ENCODE measurements at places on chromosomes 16 and 17. TPM values are rescaled to one million over a fixed set of nuclear protein-coding genes. Genes with fewer than 3 reads are reported as not detected.

- H3K4me3 ChIP-seq = no peak overlapping the region
- H3K27ac ChIP-seq = no peak overlapping the region
- peaks cover 13% of the 10 kb centered on the region for H3K4me1 ChIP-seq
- no peaks in the 10 kb centered on the region for H3K27me3 ChIP-seq
These were observed 10.8 kb downstream of the CASKIN2 start for GRCh38 chr17:75504347-75505151.

DNA sequence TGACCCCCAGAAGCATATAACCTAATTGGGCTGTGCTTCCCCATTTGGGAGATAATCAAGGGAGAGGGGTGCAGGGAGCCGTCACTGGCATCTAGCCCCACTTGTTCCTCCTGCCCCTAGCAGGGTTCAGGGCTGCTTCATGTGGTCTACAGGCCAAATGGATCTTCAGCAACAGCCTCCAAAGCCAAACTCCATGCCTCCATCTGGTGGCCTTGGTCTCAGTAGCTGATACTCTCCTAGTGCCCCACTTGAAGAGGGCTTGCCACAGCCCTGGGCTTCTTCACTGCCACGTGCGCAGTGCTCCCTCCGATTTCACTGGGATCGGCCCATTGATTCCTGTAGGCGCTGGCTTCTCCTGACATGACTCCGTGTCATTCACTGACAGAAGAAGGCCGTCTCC lies 24.6 kb downstream of the LYRM9 start:
- H3K27ac ChIP-seq = no peak overlapping the region
- H3K36me3 ChIP-seq = no peaks in the 10 kb centered on the region
- no peak for DNase-seq

GRCh38 chr16:88292007-88292970 lies 90.5 kb upstream of the ZNF469 start:
- H3K27me3 ChIP-seq = no peaks in the 10 kb centered on the region
- peaks cover 17% of the 10 kb centered on the region for H3K4me1 ChIP-seq
- no peaks in the 10 kb centered on the region for H3K36me3 ChIP-seq
- no peak overlapping the region for H3K27ac ChIP-seq
- peak; percentile 51 for DNase-seq

GRCh38 chr16:68263559-68264127 lies 683 bp upstream of the SLC7A6 start:
- H3K4me1 ChIP-seq = peaks cover 37% of the 10 kb centered on the region
- DNase-seq = no peak
- peaks cover 3% of the 10 kb centered on the region for H3K36me3 ChIP-seq
- peak overlapping the region; percentile 100 for H3K27ac ChIP-seq
- no peaks in the 10 kb centered on the region for H3K27me3 ChIP-seq

DNA sequence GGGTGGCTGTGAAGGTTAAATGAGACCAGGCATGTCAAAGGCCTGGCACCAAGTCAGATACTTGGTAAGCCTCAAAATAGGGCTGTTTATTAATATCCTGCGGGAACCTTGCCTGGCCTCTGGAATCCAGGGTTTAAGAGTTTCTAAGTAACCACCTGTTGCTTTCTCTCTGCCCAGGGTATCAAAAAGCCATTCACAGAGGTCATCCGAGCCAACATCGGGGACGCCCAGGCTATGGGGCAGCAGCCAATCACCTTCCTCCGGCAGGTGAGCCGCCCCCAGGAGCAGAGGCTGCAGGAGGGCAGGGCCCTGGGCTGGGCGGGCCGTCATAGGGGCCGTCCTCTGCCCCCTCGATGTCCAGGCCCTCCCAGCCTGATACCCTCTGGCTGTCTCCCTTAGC lies 13.3 kb downstream of the GPT2 start:
- H3K36me3 ChIP-seq = peaks cover 13% of the 10 kb centered on the region
- peaks cover 18% of the 10 kb centered on the region for H3K4me1 ChIP-seq
- H3K27me3 ChIP-seq = no peaks in the 10 kb centered on the region
- H3K4me3 ChIP-seq = no peak overlapping the region
- no peak overlapping the region for H3K27ac ChIP-seq

DNA sequence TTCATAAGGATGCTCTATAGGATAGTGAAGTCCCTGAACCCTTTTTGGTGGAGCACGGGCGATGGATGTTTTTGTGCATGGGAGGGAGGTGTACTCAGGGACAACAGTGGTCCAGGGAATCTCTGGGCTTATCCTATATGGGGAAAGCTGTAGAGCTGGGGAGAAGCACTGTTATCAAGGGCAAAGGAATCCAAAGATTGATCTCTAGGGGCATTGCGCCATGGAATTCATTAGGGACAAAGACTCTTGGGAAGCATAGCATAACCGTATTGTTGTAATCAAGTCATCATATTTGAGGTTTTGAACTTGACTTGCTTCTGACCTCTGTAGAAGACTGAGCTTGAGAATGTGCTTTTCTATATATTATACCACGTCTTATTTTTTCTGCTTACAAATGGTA lies 172.9 kb upstream of the ZFHX3 start:
- H3K27ac ChIP-seq = no peak overlapping the region
- no peak overlapping the region for H3K4me3 ChIP-seq
- no peaks in the 10 kb centered on the region for H3K36me3 ChIP-seq
- no peak for DNase-seq
- H3K4me1 ChIP-seq = no peaks in the 10 kb centered on the region
- H3K27me3 ChIP-seq = no peaks in the 10 kb centered on the region

DNA sequence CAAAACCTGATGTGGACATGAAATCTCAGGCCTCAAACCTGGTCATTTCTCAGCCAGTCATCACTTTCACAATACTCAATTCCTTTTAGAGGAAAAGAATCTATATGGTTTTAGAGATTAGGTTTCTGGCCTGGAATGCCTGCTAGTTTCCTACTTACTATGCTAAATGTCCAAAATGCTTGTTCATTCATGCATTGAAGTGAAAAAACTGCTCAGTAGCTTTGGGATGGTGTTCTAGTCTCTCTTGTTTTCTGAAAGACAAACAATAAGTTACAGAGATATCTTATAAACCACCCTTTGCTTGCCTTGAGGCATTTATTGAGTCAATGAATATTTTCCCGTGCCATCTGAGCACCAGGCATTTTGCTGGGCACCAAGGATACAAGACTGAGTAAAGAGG lies 1146.5 kb upstream of the GOT2 start:
- peaks cover 2% of the 10 kb centered on the region for H3K27me3 ChIP-seq
- H3K4me3 ChIP-seq = no peak overlapping the region
- no peaks in the 10 kb centered on the region for H3K36me3 ChIP-seq
- peaks cover 3% of the 10 kb centered on the region for H3K4me1 ChIP-seq

DNA sequence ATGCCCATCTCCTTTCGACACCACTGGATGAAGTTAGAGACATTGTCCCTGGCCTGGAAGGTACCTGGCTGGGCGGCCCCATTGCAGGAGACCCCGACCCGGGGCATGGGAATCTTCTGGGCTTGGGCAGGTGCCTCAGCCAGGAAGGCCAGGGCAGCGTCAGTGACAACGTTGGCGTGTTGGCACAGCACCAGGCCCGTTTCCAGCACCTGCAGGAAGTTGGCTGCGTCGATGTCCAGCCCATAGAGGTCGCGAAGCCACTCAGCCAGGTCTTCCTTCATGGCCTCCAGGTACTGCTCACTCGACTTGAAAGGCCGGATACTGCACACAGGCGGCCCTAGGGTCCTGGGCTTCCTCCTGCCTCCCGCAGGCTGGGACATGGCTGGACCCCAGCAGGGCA lies 568 bp downstream of the GAS2L2 start:
- no peak overlapping the region for H3K4me3 ChIP-seq
- H3K36me3 ChIP-seq = no peaks in the 10 kb centered on the region
- H3K4me1 ChIP-seq = peaks cover 21% of the 10 kb centered on the region

DNA sequence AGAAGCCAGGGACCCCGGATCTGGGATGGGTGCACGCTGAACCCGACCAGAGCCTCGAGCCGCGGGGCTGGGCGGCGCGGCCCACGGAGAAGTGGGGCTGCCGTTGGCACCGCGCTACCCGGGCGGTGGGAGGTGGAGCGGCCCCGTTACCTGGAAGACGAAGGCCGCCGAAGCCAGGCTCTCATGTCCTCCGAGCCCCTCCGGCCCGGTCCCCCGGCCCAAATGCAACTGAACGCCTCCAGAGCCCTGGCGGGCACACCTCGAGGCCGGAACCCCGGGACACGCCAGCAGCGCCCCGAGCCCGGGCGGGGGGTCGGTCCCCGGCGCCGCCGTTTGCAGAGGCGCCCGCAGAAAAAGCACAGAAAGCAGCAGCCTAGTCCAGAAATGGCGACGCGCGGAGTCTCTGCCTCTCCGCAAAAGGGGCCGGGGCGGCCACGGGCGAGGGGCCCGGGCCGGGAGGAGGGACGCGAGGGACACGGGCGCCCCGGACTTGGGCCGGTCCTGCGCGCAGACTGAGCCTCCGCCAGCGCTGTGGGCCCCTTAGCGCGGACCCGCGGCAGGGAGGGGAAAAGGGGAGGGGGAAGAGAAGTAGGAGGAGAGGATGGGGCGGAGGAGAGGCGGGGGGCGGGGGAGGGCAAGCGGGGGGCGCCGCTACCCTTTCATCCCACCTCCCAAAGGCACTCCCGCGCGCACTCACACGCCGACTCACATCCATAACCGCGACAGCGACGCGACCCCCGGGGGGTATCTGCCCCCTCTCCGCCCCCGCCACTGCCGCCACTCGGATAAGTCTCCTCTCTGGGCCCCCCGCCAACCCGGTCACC lies 1.4 kb downstream of the AXIN2 start:
- H3K4me1 ChIP-seq = peaks cover 21% of the 10 kb centered on the region
- H3K27ac ChIP-seq = no peak overlapping the region
- DNase-seq = peak; percentile 87
- no peaks in the 10 kb centered on the region for H3K27me3 ChIP-seq

DNA sequence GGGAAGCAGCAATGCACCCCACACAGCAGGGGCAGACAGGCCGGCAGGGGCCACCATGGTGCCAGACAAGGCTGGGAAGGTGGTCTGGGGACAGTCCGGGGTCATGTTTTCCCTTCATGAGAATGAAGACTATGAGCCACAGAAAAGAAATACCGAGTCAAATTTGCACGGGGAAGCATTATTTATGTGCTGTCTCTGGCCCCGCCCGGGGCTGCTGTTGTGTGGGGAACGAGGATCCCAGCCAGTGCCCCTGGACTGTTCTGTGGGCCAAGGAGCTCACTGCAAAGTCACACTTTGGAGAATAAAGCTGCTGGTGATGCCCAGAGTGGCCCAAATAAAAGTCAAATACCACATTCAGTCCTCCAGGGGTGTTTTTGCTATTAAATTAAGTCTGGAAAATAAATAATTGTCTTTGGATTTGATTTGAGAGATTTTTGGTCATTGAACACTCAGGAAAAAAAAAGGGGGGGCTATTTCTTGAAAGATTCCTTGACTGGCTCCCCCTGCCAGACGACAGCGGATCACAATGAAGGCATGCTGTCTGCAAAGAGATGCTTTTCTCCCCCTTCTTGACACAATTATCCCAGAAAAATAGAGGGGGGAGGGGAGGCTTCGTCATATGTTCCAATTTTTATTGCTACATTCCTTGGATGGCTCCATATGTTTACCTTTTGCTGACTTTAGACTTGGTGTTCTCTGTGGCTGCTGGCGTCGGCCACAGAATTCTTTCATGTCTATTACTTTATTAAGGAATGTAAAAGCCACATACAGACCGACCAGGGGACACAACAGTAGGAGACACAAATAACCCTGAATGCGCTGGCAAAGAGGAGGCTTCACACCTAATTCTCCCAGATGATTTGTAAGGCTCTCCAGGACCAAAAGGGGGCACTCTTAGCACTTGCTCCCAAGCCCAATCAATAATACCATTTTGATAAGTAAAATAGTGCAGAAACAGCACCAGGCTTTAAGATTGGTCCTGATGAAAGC lies 27.1 kb upstream of the ANKFN1 start:
- H3K36me3 ChIP-seq = no peaks in the 10 kb centered on the region
- DNase-seq = no peak
- H3K27me3 ChIP-seq = peaks cover 4% of the 10 kb centered on the region
- peaks cover 22% of the 10 kb centered on the region for H3K4me1 ChIP-seq
- no peak overlapping the region for H3K4me3 ChIP-seq

- H3K27me3 ChIP-seq = no peaks in the 10 kb centered on the region
- H3K4me1 ChIP-seq = peaks cover 7% of the 10 kb centered on the region
- no peak for DNase-seq
- H3K4me3 ChIP-seq = no peak overlapping the region
These were observed 23.1 kb downstream of the STAT5A start for GRCh38 chr17:42311240-42312034.

DNA sequence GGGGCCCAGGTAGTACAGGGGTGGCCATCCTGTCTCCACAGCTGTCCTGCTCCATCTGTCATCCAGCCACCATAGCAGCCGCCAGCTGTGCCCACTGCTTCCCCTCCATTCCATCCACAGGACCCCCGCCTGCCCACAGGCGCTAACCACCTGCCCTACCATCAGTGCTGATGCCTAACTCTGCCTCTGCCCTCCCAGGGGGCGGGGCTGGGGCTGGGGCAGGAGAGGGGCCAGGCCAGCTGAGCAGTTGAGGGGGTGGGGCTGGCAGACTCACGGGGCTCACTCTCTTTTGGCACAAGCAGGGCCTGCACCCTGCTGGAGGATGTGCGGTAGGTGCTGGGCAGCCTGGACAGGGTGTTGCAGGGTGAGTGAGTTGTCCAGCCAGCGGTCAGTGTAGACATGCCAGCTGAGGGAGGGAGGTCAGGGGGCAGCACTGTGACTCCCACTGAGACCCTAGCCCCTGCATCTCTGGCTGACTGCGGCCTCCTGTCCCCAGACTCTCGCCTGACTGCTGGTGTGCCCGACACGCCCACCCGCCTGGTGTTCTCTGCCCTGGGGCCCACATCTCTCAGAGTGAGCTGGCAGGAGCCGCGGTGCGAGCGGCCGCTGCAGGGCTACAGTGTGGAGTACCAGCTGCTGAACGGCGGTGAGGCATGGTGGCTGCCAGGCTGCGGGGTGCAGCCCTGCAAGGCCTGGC lies 9.6 kb downstream of the GALK1 start:
- no peak overlapping the region for H3K27ac ChIP-seq
- no peaks in the 10 kb centered on the region for H3K27me3 ChIP-seq
- peaks cover 6% of the 10 kb centered on the region for H3K4me1 ChIP-seq
- no peaks in the 10 kb centered on the region for H3K36me3 ChIP-seq
- H3K4me3 ChIP-seq = no peak overlapping the region

GRCh38 chr17:40617678-40618240 lies 29.9 kb downstream of the SMARCE1 start:
- peaks cover 1% of the 10 kb centered on the region for H3K36me3 ChIP-seq
- H3K4me1 ChIP-seq = no peaks in the 10 kb centered on the region
- no peak for DNase-seq
- H3K4me3 ChIP-seq = no peak overlapping the region
- no peak overlapping the region for H3K27ac ChIP-seq
- peaks cover 33% of the 10 kb centered on the region for H3K27me3 ChIP-seq

The LRRC37A3 gene
- 25.6 TPM for total RNA-seq

The ZNF23 gene
- 8.6 TPM for total RNA-seq

The HYDIN gene
- not detected for total RNA-seq

The VAT1 gene
- total RNA-seq = 567 TPM

The CIITA gene
- total RNA-seq = not detected

The WSCD1 gene
- 4.4 TPM for total RNA-seq

The HOXB5 gene
- total RNA-seq = not detected

Data from chondrocyte (in vitro differentiated cells).